ENCODE measurements at places on chromosomes 16 and 17. TPM values are rescaled to one million over a fixed set of nuclear protein-coding genes. Genes with fewer than 3 reads are reported as not detected.

DNA sequence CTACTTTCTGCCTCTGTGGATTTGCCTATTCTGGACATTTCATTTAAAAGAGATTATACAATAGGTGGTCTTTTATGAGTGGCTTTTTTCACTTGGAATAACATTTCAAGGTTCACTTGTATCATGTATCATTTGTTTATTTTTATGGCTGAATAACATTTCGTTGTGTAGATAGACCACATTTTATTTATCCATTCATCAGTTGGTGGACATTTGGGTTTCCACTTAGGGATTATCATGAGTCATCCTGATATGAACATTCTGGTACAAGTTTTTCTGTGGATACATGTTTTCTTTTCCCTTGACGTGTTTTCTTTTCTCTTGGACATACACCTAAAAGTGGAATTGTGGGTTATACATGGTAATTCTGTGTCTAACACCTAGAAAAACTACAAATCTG lies 25.3 kb downstream of the PRSS54 start:
- no peak for DNase-seq

DNA sequence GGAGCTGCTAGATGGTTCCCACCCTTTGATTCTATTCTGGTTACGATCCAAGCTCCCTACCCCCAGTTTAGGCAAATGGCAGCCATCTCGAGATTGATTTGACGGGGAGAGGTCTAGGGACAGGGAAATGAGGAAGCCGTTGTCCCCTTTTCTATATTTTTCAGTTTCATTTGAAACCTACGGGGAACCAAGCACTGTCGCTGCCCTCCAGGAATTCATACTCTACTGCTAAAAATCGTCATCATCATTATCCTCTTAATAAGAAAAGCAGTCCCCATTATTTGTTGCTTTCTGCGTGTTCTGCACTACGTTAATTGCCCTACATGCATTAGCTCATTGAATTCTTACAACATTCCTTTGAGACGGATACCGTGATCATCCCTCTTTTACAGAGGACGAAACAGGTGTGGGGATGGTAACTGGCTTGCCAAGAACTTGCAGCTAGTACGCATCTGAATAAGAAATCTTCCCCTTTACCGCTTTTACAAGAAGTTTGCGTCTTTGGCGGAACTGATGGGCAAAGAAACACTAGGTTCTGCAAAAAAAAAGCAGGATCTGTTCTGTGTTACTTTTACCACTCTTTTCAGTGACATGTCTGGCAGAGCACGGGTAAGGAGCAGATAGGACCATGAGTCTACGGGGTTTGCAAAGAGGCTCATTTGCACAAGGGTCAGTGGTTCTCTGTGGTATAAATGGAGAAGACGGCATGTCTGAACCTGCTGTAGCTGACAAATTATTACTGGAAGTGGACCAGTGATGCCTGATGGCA lies 1.1 kb downstream of the CCP110 start:
- DNase-seq: peak; percentile 11

GRCh38 chr17:55200904-55201303 lies 63.9 kb upstream of the HLF start:
- no peak for DNase-seq

The TOP2A gene
- total RNA-seq: 416 TPM

DNA sequence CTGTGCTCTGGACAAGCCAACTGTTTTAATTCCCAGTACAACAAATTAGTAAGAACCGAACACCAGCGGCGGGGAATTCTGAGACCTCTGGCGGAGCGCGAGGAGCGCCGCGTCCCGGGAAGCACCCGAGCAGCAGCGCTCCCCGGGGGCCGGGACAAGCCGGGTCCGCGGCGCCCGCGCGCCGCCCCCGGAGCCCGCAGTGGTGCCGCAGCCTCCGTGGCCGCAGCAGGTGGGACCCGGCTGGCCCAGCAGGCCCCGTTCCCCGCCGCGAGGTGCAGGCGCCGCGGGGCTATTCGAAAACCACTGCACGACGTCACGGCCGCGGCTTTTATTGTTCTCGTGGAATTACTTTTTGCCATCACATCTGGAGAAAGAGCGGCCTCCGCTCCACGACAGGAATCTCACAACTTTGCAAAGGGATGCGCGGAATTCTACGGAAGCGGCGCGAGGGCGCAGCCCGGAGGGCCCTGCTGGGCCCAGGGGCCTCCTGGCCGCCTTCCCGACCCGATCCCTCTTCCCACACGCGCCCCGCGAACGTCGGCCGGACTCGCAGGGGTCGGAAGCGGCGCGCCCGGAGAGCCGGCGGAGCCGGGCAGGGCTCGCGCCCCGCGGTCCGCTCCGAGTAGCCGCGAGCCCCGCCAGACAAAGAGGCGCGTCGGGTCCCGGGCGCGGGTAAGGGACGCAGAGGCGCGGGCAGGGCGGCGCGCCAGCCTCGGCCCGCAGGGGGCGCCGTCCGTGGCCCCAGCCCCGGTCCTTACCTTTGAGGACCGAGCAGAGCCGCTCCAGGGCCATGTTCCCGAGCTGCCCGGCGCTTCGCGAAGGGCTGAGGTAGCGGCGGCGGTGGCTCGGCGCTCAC lies 696 bp downstream of the NETO2 start:
- DNase-seq: peak; percentile 64

DNA sequence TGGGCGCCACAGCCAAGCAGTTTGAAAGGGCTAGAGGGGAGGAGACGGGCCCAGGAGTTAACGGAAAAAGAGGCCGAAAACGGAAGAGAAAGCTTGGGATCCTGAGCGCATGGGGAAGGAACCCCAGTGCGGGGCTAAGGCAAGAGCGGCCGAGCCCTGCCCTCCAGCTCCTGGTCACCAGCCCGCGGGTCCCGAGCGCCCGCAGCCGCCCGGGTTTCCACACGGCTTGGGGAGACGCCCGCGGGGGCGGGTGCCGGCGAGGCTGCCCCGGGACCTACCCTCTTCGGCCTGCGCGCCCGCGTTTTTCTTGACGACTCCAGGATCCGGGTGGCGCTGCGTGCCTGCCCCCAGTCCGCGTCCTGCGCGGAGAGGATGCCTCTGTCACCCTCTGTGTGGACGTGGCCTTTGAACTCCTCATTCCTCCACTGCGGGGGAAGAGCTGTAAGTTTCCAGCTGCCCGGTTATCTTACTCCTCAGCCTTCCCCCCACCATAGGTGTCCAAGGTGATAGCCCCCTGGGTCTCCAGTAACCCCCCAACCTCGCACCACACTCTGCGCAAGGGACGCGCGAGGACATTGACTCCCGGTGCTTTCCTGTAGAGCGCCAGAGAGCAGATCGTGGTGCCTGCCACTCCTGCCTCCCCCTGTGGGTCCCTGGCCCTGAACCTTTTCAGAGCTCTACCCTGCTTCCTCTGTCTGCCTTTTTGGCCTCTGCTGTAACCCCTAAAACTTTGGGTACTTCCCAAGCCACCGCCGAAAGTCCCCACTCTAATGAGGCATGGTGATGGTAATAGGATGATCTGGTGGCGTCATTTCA lies 1.7 kb upstream of the CDH11 start:
- no peak for DNase-seq

GRCh38 chr16:370443-370842 lies at the start of gene MRPL28:
Gene MRPL28 (minus strand): TSS chr16:370538. CDS start chr16:370218, 320 bp downstream.
- DNase-seq: peak; percentile 97

The TEX19 gene
- 0.21 TPM for total RNA-seq

DNA sequence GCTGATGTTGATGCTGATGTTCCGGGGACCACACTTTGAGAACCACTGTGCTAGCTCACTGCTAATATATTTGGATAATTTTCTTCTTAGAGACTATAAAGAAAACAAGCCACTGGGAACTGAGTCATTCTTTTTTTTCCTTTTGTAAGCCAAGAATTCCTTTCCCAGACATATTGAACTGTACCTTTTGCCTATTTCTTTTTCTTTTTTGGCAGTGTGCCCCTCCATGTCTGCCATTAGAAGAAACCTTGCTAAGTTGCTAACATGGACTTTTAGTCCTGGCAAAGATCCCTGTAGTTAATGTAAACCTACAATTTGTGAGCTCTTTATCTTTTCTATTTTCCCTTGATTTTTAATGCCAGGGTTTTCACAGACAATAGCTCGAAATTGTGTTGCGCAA lies 17.3 kb upstream of the ERCC4 start:
- no peak for DNase-seq

The TAT gene
- total RNA-seq: not detected

GRCh38 chr16:50667497-50668367 lies 13.4 kb downstream of the SNX20 start:
- peak; percentile 38 for DNase-seq

The KCNG4 gene
- total RNA-seq: not detected

DNA sequence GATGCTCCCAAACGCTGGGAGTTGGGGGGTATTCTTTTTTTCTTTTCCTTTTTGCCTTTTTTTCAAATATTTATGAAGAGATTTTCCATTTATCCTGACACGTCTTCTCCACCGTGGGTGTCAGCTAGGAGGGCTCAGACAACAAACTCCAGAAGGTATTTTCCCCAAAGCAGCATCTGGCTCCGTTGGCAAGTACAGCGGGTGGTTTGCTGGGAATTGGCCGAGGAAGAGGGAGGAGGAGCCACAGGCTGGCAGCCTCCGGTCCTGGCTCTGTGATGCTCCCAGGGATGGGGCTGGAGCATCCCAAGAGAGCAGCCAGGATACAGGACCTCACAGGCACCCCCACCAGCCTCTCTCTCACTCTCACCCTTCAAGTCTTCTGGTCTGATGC lies 10.9 kb upstream of the CACNG4 start:
- no peak for DNase-seq

The SOX15 gene
- total RNA-seq: not detected

The TAF15 gene
- total RNA-seq: 252 TPM

GRCh38 chr16:48332978-48333377 lies 52.2 kb downstream of the SIAH1 start:
- DNase-seq: no peak

DNA sequence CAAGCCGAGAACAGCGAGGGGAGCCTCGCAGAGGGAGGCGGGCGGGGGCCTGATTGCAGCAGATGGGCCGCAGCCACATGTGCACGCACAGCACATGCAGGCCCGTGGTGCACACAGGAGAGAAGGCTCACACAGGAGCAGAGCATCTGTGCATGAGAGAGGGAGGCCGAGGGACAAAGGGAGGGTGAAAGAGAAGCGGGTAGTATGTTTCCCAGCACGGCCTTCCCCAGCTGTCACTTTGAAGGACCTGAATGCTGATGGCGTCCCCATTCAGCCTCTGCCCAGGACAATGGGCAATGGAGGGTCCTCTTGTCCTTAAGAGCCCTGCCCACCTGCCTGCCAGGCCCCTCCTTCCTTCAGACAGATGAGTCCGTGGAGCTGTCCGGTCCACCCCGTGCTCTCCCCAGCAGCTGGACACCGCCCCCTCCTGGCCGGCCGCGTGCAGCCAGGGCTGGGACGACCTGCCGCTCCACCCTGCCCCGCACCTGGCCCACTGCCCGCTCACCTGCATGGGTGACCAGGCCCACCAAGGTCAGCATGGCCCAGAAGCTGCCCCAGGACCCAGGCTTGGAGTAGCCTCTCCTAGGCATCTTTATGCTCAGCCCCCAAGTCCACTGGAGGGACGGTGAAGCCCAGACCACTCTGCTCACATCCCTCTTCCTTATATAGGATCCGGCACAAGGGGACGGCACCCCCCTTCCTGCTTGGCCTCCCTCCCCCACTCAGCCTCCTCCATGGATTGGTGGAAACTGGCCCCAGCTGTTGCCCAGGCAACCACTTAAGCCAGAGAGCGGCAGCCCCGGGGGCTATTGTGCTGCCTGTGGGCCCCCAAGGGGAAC lies at the start of gene BTBD17:
Gene BTBD17 (minus strand): TSS at position 639 of the 839 bp plus-strand sequence. CDS start 49 bp downstream, at position 590.
- peak; percentile 50 for DNase-seq

The FAM20A gene
- not detected for total RNA-seq

GRCh38 chr17:4097165-4097960 lies 45.5 kb downstream of the ZZEF1 start:
- DNase-seq: no peak

The TMEM88 gene
- total RNA-seq: 1.5 TPM

All from activated naive CD4-positive, alpha-beta T cell treated with anti-CD3 and anti-CD28 coated beads for 36 hours (primary cell).